AG04450 (cell line): ENCODE measurements at places on chromosomes 13 and 19. TPM values are rescaled to one million over a fixed set of nuclear protein-coding genes. Genes with fewer than 3 reads are reported as not detected.

DNA sequence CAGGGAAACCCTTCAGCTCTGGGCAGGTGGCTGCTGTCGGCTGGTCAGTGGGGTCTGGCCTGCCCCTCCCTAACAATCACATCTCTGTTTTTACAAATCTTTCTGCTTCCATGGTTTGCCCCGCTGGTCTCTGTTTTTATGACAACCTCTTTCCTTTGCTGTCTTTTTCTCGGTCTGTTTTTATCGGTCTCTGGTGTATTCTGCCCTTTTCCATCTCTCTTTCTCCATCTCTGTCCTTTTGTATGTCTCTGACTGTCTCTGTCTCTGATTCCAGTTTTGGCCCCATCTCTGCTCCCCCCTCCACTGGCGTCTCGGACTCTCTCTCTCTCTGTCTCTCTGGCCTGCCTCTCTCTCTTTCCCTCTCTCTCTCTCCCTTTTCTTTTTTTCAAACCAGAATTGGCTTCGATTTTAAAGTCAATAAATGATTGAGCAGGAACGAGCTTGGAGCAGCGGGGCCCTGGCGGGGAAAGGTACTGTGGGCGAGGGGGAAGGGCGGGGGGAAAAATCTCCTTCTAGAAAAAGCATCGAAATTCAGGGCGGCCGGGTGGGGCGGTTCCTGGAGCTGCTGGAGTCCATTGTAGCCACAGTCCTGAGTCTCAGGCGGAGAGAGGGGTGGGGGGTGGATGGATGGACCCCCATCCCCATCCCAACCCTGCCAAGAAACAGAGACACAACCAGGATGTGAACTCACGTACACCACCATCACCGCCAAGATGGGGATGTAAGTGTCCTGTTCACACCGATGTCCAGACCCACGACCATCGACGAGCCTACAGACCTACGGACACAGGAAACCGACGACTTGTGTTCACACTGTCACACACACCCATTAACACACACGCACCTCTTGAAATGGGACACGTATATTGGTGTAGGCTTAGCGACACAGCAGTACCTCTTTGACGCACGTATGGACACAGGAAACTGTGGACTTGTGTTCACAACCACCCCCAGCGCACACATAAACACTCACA is 3.0 kb downstream of the NFIX start:
- no peak for DNase-seq

DNA sequence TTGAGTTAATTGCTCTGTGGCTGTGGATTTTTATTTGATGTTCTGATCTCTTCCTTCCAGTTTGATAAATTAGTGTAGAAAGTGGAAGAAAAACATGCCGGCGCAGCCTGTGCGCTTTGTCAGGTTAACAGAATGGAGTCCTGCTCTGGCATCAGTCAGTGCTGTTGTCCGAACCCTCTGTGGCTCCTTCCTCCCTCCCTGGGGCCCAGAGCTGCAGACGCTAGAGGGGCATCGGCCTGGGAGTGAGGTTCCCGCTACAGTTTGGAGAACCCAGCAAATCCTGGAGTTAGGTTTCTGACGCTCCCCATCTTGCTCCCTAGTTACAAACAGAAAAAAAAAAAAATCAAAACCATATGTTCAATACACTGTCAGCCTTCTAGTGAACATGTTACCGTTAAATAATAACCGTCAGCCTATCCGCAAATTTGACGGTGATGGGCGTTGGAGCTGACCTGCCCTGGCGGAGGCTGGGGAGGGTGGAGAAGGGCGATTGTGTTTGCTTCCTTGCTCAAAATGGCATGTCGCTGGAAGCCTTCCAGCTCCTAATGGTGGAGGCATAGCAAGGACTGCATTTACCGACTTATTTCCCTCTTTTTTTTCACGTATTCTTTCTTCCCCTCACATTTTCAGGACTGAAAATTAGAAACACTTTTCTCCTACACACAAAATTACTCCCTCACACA is 13.6 kb downstream of the MBNL2 start:
- DNase-seq = no peak

- no peak for DNase-seq
These were observed 23.8 kb downstream of the GJA3 start for GRCh38 chr13:20136781-20137703.

Gene SRRM5
- polyA plus RNA-seq = 0.07 and 0.12 TPM in 2 replicates

Gene IFNL3
- polyA plus RNA-seq = not detected in 2 replicates

GRCh38 chr13:76383676-76384461 is 502.3 kb downstream of the KCTD12 start:
- DNase-seq = peak; percentile 90

DNA sequence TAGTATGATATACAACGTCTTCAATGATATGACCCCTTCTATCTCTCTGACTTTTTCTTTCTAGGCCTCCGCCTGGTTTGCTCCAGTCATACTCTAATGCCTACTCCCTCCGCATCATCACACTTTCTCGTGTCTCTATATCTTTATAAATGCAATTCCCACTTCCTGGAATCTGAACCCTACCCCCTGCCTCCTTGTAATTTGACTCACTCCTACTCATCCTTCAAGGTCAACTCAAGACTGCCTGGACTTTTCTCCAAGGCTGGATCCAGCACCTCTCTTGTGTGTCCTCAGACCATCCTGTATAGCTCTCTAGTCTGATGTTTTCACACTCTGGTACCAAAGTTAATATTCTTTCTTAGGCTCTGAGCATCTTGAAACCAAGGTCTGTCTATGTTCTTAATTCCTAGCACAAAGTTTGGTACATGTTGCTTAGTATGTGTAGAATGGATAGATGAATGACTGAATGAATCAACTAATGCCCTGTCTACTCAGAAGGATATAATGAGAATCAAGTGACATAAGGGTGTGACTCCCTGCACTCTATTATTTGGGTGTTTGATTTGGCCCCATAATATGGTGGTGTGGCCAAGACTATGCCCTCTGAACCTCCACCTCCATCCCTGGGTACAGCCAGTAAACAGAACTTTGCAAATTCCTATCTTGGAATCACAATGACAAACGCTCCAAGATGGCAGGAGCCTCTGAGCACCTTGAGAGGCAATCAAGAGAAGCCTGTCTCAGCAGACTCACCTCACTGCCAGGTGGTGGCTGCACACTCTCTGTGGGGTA is 74.3 kb upstream of the SERP2 start:
- no peak for DNase-seq

GRCh38 chr13:33252135-33252534 is 33.4 kb downstream of the STARD13 start:
- no peak for DNase-seq

GRCh38 chr13:82292334-82292733 is 1589.9 kb downstream of the SLITRK1 start:
- no peak for DNase-seq

DNA sequence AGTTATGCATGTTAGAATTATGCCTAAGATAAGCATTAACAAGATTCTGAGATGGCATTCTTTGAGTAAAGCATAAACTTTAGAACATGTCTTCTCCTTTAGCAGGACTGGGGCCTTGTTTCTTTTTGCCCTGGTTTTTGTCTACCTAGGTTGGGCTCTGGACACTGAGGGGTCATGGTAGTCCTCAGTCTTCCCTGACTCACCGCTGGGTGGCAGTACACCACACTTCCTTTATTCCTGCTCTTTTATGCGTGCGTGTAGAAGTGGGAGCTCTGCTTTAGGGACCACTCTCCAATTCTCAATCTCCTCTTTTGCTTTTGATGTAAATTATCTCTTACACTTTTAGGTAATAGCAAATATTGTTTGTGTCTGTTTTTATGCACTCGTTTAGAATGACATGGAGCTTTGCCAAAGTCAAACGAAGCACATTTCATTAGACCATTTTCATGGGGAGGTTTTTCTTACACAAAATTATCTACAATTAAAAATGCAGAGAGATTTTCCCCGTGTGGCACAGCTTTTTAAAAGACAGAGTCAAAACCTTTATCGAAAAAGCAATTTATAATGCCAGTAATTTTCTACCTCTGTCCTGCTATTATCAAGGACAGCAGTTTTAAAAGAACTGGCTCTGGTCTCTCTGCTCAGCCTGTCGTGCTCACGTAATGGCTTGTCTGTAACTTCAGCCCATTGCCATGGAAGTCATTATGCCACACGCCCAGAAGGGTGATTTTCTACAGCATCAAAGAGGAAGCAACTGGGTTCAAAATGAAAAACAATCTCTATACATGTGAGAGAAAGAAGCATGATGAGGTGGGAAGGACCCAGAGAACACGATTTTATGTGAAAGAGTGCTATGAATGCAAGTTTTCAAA is 413.9 kb downstream of the COG6 start:
- DNase-seq = peak; percentile 23

Gene SIGLEC5
- polyA plus RNA-seq = not detected in 2 replicates

Gene WDFY2
- polyA plus RNA-seq = 6.3 and 6.6 TPM in 2 replicates

DNA sequence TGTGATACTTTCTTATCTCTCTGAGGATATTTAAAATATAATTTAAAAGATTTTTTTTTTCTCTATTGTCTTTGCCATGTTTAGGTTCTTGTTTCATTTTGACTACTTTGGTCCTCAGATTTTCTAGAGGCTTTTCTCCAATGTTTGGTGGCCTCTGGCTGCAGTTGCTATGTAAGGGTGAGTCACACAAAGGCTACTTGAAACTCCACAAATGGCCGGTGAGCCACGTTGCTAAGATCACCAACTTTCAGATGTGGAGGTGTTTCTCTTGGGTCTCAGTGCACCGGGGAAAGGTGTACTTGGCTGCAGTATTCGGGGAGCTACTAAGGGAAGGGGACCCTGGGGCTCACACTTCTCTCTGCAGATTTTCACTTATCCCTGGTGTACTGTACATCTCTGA is 248.1 kb downstream of the HS6ST3 start:
- DNase-seq = no peak

DNA sequence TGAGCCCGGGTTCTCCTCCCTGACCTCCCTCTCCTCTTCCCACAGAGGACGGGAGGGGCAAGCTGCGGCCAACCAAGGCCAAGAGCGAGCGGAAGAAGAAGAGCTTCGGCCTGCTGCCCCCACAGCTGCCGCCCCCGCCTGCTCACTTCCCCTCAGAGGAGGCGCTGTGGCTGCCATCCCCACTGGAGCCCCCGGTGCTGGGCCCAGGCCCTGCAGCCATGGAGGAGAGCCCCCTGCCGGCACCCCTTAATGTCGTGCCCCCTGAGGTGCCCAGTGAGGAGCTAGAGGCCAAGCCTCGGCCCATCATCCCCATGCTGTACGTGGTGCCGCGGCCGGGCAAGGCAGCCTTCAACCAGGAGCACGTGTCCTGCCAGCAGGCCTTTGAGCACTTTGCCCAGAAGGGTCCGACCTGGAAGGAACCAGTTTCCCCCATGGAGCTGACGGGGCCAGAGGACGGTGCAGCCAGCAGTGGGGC is 162.2 kb downstream of the KDM4B start:
- DNase-seq = no peak
